Kidney (tissue), 22 donors: ENCODE measurements at places on chromosomes 6 and 20. TPM values are rescaled to one million over a fixed set of nuclear protein-coding genes. Genes with fewer than 3 reads are reported as not detected.

DNA sequence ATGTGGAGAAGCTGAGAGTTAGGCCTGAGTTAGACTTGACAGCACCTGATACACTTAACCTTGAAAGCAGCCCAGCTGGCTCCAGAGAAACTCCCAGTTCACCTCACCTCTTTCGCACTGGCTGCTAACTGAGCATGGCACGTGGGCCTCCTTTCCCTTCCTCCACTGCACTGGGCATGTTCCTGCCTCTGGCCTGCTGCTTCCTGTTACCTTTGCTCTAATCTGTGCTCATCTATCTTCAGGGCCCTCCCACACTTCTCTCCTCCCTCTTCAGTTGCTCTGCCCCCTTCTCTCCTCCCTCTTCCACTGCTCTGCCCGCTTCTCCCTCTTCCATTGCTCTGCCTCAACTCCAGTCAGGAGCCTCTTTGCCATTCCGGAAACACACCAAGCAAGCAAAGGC lies 13.7 kb upstream of the UBE2V1 start:
- peak; percentile 22 for DNase-seq

- DNase-seq = no peak
Measured at GRCh38 chr20:34179637-34180360, 61.4 kb upstream of the ASIP start.

DNA sequence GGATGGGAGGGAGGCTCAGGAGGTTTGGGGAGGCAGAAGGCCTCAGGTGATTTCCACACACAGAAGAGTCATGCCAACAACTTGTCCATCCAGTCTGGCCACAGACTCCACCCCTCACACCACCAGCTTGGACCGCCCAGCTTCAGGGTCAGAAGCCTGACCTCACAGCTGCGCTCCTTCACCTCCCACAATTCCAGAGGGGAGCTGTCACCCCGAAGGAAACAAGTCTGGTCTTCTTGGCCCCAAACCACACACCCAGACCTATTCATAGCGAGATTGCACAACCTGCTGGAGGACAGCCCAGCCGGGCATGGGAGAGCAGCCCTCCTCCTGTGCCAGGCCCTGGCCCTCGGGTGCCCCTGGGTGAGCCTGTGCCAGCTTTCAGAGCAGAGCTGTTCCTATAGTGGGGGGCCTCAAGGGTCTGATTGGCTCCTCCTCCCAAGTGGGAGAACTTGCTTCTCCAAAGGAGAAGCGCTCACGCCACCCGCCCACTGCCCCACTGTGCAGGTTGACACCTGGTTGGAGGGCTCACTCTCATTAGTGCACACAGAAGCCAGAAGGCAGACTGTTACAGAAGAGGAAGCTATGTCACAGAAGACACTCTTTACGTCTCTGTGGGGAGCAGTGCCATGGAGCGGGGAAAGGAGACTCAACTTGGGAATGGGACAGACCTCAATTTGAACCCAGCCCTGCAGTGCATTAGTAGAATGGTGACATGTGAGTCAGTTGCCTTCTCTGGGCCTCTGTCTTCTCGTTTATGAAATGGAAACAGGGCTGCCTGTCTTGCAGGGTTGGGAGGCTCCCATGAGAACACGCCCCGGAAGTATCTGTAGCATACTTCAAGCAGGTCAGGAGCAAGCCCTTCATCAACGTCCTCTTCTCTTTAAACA lies 128.8 kb downstream of the FOXO3 start:
- DNase-seq = no peak

- no peak for DNase-seq
Measured at GRCh38 chr6:704046-704445, 11.1 kb upstream of the EXOC2 start.

DNA sequence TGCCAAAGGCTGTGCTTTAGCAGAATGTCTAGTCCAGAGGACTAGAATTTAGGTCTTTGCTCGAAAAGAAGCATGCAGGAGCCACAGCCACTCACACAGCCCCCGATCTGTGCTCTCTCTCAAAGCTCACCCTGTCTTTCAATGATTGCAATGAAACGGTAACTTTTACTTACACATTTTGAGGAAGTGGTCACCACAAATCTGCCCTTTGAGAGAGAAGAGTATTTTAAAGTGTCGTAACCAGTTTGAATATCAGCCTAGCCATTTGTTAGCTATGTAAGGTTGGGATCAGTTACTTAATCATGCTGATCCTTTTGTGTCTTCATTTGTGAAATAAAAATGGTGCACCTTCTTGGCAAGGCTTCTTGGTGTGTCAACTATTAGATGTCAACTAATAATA lies 209.0 kb downstream of the TFAP2A start:
- DNase-seq = no peak

GRCh38 chr6:3748208-3749066 lies 3.1 kb downstream of the PXDC1 start:
- DNase-seq = peak; percentile 47

DNA sequence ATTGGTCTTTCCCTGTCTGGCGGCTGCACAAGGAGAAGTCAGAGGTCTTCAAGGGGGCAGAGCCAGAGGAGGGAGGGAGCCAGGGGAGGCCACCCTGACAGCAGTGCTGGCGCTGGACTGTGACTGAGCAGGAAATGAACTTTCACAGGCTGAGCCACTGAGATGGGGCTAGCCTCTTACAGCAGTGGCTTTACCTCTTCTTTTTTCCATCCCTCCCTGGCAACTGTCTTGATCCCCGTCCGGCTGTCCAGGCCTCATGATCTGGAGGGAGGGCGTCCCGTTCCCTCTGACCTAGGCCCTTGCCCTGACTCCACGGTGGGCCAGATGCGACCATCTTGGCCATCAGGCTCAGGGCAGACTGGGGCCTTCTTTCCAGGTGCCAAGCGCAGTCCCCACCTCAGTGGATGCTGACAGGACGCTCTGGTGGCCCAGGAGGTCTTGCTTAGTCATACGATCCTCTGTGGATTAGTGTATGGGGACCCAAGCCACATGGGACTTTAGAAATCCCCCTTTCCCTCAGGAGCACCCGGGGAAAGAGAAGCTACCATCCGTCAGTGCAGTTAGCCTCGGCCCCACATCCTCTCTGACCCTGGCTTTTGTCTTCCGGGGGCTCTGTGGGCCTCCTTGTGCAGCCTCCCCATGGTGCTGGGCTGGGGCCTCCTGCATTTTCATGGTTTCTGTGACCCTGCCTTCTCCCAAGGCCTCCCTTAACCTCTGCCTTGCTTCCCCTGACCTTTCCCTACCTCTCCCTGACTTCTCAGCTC lies 57.4 kb upstream of the CCDC167 start:
- peak; percentile 73 for DNase-seq

GRCh38 chr6:28496099-28496779 lies 19.4 kb downstream of the GPX6 start:
- DNase-seq = peak; percentile 20

- DNase-seq = no peak
Measured at GRCh38 chr6:84777888-84778287, 13.5 kb upstream of the TBX18 start.

DNA sequence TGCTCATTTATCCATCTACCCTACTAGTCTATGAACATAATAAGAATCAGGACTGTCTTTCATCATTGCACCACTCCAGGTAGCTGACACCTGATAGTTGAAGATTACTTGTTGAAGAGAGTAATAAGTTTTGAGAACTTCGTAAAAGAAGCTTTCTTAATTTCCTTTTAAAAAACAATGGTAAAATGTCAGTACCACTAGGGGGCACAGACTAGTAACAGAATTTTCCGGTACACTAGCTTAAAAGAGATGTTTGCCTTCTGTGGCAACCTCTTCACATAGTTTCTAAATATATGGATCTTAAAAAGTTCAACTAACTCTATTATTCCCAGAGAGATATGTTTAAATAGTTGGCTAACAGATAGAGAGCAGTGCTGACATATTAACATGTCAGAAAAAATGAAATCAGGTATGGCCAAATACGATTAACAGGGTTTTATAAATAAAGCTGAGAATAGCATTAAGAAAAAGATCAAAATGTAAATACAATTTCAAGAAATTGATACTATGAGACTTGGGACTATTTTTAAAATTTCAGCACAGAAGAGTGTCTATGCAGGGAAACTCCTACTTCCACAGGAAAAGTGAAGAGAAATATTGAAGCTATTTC lies 5.4 kb upstream of the KCNQ5 start:
- DNase-seq = no peak

GRCh38 chr20:11047559-11047958 lies 373.8 kb upstream of the JAG1 start:
- DNase-seq = no peak

- peak; percentile 89 for DNase-seq
Measured at GRCh38 chr20:17836303-17836861, 132.2 kb downstream of the SNX5 start.

DNA sequence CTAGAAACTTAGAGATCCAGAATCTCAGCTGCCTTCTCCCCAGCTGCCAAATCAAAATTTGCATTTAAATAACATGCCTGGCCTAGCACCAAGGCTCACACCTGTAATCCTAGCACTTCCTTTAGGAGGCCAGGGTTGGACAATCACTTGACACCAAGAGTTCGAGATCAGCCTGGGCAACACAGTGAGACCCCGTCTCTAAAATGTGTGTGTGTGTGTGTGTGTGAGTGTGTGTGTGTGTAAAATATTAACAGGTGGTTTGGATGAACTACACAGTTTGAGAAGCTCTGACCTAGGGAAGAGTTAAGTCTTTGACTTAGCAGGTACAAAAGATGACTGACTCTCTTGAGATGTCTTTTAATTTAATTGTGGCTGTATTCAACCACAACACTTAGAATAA lies 20.2 kb upstream of the CD2AP start:
- no peak for DNase-seq

GRCh38 chr20:23315099-23315498 lies 35.5 kb upstream of the NXT1 start:
- no peak for DNase-seq

DNA sequence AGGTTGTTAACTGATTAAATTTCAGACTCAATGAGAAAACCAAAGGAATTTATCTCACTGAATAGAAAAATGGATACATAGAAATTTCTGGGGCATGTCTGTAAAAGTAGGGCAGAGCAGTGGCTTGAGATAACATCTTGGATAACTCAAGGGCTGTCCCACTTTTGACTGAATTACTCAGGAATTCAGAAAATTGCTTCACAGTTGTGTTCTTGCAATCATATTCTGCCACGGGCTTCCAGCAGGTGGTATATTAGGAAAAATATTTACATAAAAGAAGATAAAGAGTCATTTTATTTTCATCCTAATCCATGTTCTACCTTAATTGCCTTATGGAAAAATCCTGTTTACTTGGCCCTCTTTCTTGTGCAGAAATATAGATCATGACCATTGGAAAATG lies 156.4 kb upstream of the AKIRIN2 start:
- no peak for DNase-seq

GRCh38 chr6:14458669-14459266 lies 341.2 kb downstream of the CD83 start:
- DNase-seq = no peak

- DNase-seq = no peak
Measured at GRCh38 chr6:89081129-89081422, 525 bp downstream of the PNRC1 start.

DNA sequence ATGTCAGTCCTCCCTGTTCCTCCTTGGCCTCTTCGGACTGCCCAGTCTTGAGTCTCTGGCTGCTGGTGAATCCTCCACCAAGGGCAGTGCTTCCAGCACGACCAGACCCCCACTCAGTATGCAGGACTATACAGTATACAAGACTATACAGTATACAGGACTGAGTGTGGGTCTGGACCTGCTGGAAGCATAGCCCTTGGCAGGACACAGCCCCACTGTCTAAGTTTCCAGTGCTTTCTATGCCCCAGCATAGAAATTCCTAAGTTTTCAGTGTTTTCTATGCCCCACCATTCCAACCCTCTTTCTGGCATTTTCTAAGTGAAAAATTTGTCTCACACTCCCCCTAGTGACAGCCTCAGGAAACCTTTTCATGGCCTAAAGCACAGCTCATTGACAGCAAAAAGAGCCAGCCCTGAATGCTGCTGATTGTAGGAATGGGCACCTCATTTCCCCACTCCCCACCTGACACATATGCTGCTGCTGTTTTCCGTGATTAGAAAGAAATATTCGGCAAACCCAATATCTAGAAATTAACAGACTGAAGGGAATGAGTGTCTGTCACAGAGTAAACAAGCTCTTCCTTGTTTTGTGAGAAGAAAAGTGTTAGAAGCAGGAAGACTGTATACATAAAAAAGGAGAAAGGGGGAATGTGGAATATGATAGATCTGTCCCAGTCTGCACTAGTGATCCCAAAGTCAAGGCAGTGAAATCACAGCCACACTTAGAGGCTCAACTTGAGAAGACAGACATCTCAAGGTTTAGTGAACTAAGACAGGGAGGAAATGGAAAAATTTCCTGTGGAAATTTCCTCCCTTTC lies 206.9 kb downstream of the IBTK start:
- no peak for DNase-seq

DNA sequence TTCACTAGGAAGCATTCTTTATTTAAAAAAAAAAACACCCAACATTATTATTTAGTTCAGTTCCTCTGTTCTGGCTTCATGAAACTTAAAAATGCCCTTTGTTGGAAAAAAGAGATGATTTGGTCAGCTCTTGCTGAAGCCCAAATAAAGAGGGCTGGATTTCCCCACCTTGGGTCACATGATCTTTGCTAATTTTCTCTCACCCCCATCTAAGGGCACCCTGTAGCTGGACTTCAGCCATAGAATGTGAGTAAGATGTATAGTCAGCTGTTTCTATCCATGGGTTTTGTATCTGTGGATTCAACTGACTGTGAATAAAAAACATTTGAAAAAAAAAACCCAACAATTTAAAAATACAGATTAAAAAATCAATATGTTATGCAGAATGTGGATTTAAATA lies 213.9 kb upstream of the SULF2 start:
- no peak for DNase-seq

GRCh38 chr20:23446505-23446904 lies 6.2 kb downstream of the CST11 start:
- no peak for DNase-seq

GRCh38 chr6:146620655-146621054 lies 21.9 kb downstream of the ADGB start:
- DNase-seq = no peak

CRISP2 gene
- total RNA-seq = not detected

KCNK15 gene
- 11.7 TPM for total RNA-seq

VSTM2L gene
- 4.1 TPM for total RNA-seq

GGT7 gene
- 27.0 TPM for total RNA-seq

HLA-DQB1 gene
- 13.8 TPM for total RNA-seq

TMEM74B gene
- 0.54 TPM for total RNA-seq

SLC17A3 gene
- 14.0 TPM for total RNA-seq

LST1 gene
- total RNA-seq = 31.5 TPM

EFCAB8 gene
- total RNA-seq = 0.13 TPM

SUMO4 gene
- total RNA-seq = 1.9 TPM
